ENCODE measurements at places on chromosomes 7 and 10. TPM values are rescaled to one million over a fixed set of nuclear protein-coding genes. Genes with fewer than 3 reads are reported as not detected.

SCART1 gene
- 0.72 TPM for polyA plus RNA-seq

UPK3B gene
- 0.21 TPM for polyA plus RNA-seq

A1CF gene
- polyA plus RNA-seq: not detected

ORAI2 gene
- polyA plus RNA-seq: 74.4 TPM

CLCN1 gene
- polyA plus RNA-seq: 0.07 TPM

C10orf67 gene
- 0.03 TPM for polyA plus RNA-seq

LRRD1 gene
- not detected for polyA plus RNA-seq

Measured in spleen (tissue), 13 donors.